ENCODE measurements at places on chromosomes 16 and 17. TPM values are rescaled to one million over a fixed set of nuclear protein-coding genes. Genes with fewer than 3 reads are reported as not detected.

Gene TP53TG3F
- total RNA-seq: not detected

Gene ALOXE3
- total RNA-seq: 8.1 TPM

Gene FAM117A
- 1.2 TPM for total RNA-seq

Gene KRT40
- not detected for total RNA-seq

Gene PIPOX
- 0.35 TPM for total RNA-seq

Gene GUCY2D
- total RNA-seq: not detected

Gene KRTAP3-2
- not detected for total RNA-seq

Gene ATP2A1
- total RNA-seq: 1.3 TPM

Gene MYO15B
- 47.8 TPM for total RNA-seq

Gene CDH15
- total RNA-seq: not detected
